ENCODE measurements at places on chromosomes 1 and 21. TPM values are rescaled to one million over a fixed set of nuclear protein-coding genes. Genes with fewer than 3 reads are reported as not detected.

The TNNT2 gene
- 1.4 TPM for total RNA-seq

The NUP210L gene
- total RNA-seq: not detected

The PPP2R5A gene
- total RNA-seq: 22.4 TPM

The PALMD gene
- total RNA-seq: not detected

The S100A1 gene
- not detected for total RNA-seq

All from placental epithelial cell (primary cell).